ENCODE measurements at places on chromosomes 16 and 17.
A peak's percentile ranks its signal among the peaks of the same experiment; 100 is the strongest.

DNA sequence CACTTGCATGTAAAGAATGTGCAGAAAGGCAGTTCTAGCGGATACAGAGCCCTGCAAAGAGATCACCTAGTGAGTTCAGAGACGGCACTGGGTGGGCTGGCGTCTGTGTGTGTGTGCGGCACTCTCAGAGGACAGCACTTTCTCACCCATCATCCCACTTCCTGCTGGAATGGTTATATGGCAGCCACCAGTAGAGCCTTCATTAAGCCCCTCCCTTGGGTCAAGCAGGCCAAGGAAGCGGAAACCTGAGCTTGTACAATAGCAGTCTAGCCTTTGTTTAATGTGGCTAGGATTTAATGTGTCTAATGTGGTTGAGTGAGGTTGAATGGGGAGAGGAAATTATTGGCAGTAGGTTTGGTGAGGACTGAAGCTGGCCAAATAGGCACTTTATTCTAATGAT lies 88.3 kb upstream of the ELAC2 start:
- DNase-seq = no peak

- no peak for DNase-seq
These were observed 35.0 kb downstream of the ZCCHC14 start for GRCh38 chr16:87457709-87458423.

DNA sequence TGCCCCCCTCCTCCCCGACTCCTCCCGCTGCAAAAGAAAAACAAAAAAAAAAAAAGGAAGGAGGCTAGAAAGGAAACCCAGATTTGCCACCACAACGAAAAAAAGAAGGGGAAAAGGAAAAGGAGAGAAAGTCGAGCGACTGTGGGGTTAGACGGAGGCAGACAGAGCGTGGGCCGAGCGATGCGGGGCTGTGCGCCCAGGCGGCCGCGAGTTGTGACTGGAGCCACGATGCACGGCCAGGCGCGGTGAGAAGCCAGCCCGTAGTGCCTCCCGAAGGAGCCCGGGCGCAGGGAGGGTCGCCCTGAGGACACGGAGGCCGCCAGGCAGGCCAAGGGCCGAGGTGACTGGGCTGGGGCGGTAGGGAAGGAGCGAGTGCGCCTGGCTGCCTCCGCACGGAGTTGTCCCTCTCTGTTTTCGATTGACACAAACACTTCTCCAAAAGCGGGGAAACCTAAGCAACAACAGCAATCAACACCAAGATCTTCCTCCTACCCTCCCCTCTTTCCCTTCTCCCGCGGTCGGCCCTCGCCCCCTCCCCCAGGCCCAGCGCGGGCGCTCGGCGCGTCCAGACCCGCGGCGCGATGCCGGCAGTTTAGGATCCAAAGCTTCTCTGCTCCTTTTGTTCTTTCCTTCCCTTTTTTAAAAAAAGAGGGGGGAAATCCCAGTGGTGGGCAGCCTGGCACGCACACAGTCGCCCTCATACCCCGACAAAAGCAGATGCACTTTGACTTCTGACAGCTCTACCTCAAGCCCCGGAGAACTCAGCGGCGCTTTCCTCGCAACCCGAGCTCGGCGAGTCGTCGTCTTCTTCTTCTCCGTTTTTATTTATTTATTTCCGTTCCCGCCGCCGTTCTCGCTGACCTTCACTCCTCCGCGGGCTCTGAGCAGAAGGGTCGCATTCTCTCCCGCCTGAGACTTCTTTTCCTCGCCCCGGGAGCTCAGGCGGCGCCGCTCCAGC lies at the start of gene LHX1:
LHX1 (plus strand) TSS at position 475 of the 958 bp plus-strand sequence. CDS start 723 bp downstream, outside the sequence.
- peak; percentile 25 for DNase-seq

DNA sequence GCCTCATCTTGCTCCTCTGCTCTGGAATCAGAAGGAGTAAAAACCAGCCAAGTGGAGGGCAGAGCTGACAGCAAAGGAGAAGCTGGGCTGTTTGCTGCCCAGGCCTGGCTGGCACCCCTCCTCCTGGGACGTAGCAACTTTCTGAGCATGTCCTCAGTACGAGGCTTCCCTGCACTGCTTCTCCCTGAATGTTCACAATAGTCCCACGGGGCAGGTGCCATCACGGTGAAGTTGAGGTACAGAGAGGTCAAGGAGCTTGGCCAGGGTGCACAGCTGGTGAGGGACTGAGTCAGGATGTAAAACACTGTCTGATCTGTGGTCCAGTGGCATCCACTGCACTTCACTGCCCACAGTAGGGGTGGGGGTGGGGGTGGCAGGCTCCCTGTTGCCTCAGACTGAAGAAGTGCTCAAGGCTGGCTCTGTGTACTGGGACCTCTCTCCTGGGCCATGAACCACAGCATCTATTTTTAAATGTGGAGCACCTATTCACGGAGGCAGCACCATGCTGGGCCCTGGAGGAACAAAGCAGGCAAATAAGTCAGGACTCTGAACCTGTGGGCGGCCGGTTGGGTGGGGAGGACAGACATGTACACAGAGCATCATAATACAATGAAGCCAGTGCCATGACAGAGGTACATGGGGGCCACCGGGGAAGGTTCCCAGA lies 369.5 kb downstream of the SEC14L1 start:
- no peak for DNase-seq

DNA sequence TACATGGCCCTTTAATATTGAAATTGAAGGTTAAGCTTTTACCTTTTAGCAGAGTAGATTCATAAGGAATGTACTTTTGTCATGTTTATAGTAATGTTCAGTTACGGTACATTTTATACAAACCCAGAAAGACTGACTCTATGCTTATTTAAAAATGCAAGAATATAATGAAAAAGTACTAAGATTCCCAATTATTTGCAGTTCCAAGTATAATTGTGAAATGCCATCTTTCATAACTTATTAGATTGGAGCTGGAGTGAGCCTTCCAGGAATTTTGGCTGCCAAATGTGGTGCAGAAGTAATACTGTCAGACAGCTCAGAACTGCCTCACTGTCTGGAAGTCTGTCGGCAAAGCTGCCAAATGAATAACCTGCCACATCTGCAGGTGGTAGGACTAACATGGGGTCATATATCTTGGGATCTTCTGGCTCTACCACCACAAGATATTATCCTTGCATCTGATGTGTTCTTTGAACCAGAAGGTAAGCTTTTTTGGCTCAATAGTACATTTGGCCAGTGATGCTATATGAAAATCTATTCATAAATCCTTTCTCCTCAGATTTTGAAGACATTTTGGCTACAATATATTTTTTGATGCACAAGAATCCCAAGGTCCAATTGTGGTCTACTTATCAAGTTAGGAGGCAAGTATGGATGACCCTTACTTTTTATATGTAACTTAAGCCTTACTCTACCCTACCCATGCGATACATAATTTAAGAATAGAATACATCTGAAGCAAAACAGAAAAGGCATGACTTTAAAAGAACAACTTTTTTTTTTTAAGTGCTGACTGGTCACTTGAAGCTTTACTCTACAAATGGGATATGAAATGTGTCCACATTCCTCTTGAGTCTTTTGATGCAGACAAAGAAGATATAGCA lies 4.2 kb downstream of the SRSF2 start:
- no peak for DNase-seq

- DNase-seq = peak; percentile 48
These were observed 16.0 kb downstream of the CSNK1D start for GRCh38 chr17:82257473-82257872.

DNA sequence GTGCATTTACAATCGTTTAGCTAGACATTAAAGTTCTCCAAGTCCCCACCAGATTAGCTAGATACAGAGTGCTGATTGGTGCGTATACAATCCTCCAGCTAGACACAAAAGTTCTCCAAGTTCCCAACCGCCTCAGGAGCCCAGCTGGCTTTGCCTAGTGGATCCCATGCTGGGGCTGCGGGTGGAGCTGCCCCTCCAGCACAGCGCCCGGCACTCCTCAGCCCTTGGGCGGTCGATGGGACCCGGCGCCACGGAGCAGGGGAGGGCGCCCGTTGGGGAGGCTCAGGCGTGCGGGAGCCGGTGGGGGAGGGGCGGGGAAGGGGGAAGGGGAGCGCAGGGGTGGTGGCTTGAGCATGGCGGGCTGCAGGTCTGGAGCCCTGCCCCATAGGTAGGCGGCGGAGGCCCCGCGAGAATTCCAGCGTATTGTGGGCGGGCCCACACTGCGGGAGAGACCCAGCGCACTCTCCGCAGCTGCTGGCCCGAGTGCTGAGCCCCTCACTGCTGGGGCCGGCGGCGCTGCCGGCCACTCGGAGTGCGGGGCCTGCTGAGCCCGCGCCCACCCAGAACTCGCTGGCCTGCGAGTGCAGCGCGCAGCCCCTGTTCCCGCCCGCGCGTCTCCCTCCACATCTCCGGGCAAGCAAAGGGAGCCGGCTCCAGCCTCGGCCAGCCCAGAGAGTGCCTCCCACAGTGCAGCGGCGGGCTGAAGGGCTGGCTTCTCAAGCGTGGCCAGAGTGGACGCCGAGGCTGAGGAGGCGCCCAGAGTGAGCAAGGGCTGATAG lies 907.5 kb downstream of the CDH8 start:
- DNase-seq = no peak

DNA sequence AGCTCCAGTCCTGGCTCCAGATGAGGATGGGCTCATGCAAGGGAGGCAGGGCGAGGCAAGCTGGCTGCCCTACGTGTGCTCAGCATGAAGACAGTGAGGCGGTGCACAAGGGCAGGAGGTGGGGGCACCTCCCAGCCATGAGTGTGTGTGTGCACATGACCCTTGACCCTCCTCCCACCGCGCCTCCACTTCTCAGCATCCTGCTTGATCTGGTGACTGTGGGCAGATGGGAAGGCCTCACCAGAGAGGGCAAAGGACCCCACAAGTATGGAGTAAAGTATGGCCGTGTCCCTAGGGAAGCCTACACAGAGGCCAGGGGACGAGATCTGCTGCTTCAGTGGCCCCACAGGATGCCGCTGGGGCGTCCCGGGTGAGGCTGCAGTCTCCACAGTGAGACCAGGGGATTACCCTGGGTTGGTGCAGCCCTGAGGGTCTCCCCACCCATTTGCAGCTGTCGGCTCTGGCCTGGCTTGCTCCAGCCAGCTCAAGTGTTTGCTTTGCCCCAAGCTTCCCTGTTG lies 7.9 kb upstream of the RNF222 start:
- no peak for DNase-seq

- DNase-seq = peak; percentile 93
These were observed at the start of the genes SMG6 and SRR for GRCh38 chr17:2303204-2304188. SMG6 (minus strand) TSS chr17:2303785; CDS start chr17:2303720, 65 bp downstream. SRR (plus strand) TSS chr17:2303950; CDS start chr17:2315561, 11,611 bp downstream.

GRCh38 chr17:81020443-81020766 lies 14.5 kb upstream of the BAIAP2 start:
- no peak for DNase-seq

DNA sequence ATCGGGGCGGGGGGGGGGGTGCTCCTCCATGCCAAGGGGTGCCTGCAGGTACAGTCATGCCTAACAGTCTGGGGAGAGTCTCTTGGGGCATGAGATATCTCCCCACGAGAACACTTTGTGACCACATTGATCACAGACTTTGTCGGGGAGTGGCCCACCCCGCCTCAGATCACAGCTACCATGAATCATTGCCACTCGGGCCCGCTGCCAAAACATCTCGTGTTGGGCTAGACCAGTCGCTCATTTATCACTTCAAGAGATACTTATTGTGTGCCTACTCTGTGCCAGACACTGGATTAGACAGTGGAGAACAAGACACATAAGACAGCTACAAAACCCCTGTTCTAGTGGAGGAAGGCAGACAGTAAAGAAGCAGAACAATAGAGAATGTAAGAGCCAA lies 72.6 kb downstream of the CLEC16A start:
- DNase-seq = no peak

Data from CD4-positive, alpha-beta memory T cell (primary cell).